ENCODE measurements at places on chromosomes 2 and 18.
A peak's percentile ranks its signal among the peaks of the same experiment; 100 is the strongest.

GRCh38 chr2:163610817-163611556 lies 124.8 kb downstream of the FIGN start:
- DNase-seq, result no peak

GRCh38 chr2:61291851-61292575 lies 130.0 kb downstream of the C2orf74 start:
- DNase-seq, result no peak

GRCh38 chr18:55879331-55879730 lies 291.3 kb upstream of the TCF4 start:
- DNase-seq, result no peak

DNA sequence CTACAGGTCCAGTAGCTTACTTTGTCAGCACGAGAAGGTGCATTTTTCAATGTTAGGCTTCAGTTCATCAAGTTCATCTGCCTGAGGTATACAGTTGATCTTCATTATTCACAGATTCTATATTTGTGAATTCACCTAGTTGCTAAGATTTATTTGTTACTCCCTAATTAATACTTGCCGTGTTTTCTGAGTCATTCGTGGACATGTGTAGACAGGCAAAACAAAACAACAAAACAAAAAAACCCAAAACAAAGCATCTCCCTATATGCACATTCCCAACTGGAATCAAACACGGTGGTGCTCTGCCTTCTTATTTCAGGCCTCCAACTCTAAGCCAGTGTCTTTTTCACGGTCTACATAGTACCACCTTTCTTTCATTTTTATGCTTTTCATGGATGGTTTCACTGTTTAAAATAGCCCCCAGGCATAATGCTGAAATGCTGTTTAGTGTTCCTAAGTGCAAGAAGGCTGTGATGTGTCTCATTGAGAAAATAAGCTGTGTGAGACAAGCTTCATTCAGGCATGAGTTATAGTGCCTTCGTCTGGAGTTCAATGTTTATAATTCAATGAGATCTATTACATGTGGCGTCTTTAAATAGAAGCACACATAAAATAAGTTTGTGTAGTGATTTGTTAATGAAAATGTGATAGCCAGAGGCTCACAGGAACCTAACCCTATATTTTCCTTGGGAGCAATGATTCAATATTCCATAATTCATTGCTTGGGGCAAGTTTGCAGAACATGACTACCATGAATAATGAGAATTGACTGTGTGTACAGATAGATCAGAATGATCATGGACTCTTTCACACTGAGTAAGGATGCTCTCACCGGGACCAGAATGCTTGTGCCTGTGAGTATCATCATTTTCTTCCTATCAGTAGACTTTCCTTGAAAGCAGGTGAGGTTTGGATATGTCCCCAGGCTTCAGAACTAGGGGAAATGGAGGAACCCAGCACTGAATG lies 24.6 kb downstream of the ITGB6 start:
- DNase-seq, result no peak

- DNase-seq, result peak; percentile 9
These were observed 296.8 kb upstream of the SLC39A10 start for GRCh38 chr2:195360242-195360641.

GRCh38 chr18:49612515-49613033 lies 50.7 kb downstream of the LIPG start:
- DNase-seq, result no peak

DNA sequence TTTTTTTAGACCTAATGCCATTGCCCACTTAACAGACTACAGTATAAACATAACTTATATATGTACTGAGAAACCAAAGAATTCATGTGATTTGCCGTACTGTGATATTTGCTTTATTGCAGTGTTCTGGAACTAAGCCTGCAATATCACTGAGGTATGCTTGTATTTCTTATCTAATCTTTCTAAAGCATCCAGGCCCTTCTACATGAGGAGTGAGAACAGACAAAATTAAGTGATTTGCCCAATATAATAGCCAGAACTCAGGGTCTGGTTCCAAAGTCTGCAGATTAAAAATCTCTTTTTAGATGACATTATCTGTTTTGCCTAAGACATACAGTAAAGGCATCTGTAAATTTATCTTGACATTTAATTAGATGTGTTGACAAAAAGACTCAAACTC lies 41.9 kb downstream of the BMPR2 start:
- no peak for DNase-seq

- DNase-seq, result no peak
These were observed 3.2 kb upstream of the MPP4 start for GRCh38 chr2:201701646-201702045.

DNA sequence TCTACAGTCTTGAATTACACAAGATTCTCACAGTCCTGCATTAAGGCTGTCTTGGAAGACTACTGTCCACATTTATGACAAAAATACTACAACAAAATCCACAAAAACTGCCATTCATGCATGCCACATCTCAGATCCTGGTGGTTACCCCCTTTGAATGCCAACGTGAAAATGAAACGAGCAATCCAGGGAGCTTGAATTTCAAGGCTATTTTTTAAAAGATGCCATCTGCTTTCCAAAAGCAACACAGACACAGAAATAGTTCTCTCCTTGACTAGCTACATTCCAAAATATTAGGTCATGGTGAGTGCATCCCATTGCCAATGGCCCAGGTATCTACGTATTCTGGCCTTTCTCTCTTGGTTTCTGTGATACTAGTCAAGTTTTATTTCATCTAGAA lies 36.3 kb downstream of the IRS1 start:
- no peak for DNase-seq

- peak; percentile 8 for DNase-seq
These were observed 72.9 kb upstream of the SCG2 start for GRCh38 chr2:223674998-223675609.

DNA sequence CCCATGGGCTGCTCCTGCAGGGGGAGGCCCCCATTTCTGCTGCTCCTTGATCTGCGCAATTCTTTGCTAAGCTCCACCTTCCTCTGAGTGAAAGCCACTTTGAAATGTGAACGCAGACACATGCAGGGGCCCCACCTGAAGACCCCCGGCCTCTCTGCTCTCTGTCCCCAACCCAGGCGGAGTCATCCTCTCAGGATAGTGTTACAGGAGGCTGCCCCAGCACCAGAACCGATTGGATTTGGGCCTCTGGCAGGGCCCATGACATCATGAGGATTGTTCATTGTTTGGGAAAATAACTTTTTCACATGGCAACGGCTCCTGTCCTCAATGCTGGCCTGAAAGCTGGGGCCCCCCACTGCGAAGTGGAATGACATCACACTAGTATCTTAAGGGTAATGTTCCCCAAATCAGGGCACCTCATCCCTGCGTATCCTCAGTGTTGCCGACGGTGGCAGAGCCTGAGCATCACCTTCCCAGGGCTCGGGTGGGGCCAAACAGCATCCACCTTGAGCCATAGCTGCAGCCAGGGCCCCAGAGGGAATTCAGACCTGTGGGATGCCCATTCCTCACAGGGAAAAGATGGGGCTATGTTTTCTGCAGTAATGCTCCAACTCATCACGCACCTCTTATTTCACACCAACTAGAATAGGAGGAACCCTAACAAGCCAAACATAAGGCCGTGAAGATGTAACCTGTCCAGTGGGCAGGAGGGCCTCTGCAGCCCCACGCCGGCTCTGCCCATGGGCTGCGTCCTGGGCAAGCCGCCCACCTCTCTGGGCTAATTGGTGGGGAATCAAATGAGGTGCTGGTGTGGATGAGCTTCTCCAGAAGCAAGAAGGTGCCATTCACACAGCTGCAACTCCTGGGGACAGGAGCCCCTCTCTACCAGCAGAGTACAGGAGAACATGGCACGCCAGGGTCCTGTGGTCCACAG lies 2.7 kb upstream of the ERFE start:
- no peak for DNase-seq

- DNase-seq, result no peak
These were observed 75.2 kb upstream of the RNU4ATAC start for GRCh38 chr2:121455446-121455845.

- DNase-seq, result no peak
These were observed 5.0 kb downstream of the CNDP1 start for GRCh38 chr18:74539289-74539688.

DNA sequence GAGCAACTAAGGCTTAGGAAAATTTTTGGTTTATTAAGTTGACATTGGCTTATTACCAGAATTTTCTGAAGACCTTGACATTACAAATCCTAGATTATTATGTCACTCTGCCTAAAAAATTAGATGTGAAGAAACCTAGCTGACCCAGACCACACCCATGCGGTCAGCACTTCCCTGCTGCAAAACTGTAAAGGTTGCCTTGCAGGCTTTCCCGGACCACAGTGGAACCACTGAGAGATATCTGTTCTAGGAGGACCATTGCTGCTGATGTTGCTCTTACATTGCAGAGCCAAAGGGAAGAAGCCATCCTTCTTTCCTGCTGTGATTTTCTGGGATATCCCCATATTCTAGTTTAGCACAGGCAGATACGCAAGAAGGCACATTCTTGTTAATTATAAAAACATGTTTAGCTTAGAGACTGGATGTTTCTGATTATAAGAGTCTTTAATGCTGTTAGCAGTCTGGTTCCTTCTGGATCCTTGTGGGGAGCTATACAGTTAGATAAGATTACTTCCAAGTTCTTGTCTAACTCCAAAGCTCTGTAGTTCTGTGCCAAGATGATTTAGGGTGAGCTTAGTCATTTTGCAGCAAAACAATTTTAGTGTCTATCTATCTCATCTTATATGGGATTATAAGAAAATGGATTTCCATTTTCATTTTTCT lies 70.2 kb downstream of the AOX1 start:
- DNase-seq, result no peak

DNA sequence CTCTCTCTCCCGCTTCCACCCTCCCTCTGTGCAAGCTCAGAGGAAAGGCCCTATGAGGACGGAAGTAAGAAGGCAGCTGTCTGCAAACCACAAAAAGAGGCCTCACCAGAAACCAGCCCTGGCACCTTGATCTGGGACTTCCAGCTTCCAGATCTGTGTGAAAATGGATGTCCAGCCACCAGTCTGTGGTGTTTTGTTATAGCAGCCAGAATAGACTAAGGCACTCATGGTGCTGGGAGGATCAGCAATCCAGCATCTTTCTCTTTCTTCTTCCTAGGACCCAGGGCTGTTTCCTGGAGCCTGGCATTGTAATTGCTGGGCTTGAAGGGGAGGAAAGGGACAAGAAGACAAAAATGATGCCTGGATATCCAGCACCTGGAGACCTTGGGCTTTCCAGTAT lies 122.5 kb downstream of the SOCS6 start:
- no peak for DNase-seq

- no peak for DNase-seq
These were observed 165.9 kb upstream of the STON1 start for GRCh38 chr2:48364100-48364499.
